Activated CD4-positive, alpha-beta T cell treated with anti-CD3 and anti-CD28 coated beads, Interleukin-10, Interleukin-2, amounts not matched to agents 100 ng/mL and 50 ng/mL, durations not matched to agents 16 hours and 8 hours (primary cell): ENCODE measurements at places on chromosomes 11 and 22.

DNA sequence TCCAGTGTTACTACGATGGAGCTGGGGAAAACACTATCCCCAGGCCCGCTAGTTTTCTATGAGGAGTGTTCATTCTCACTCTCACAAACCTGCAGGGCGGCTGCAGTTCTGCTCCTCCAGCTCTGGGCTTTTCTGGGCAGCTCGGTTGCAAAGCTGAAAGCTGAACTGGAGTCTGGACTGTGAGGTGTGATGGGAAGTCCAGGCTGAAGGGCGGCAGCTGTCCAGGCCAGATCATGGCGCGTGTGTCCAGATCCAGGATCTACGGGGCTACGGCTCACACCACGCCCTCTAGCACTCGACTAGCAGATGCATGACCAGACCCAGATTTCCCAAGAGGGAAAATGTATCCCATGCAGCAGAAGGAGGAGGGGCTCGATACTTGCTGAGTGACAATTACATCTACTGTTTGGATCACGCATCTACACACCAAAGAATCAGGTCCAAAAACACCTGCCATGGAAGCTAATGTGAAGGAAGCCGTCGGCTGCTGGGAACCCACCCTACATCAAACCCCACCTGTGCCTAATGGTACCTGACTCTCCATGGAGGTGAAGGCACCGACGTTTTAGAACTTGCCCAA, 555.0 kb downstream of the BRD1 start:
- no peak for DNase-seq

- DNase-seq: peak; percentile 86
Observed at GRCh38 chr11:13207665-13208594, 69.7 kb upstream of the BMAL1 start.

- peak; percentile 79 for DNase-seq
Observed at GRCh38 chr11:36409152-36409816, 100.8 kb downstream of the TRAF6 start.

DNA sequence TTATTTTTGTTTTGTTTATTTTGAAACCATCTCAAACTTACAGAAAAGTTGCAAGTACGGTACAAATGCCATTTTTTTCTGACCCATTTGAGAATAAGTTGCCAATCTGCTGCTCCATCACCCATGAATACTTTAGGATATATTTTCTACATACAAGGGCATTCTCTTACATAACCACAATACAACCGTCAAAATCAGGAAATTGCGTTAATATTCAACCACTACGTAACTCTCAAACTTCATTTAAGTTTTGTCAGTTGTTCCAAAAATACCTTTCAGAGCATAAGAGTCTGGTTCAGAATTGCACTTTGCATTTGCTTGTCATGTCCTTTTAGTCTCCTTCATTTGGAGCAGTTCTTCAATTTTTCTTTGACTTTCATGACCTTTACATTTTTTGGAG, 194.3 kb upstream of the BDNF start:
- no peak for DNase-seq

- DNase-seq: no peak
Observed at GRCh38 chr11:64925536-64926436, 1.3 kb downstream of the PPP2R5B start.

DNA sequence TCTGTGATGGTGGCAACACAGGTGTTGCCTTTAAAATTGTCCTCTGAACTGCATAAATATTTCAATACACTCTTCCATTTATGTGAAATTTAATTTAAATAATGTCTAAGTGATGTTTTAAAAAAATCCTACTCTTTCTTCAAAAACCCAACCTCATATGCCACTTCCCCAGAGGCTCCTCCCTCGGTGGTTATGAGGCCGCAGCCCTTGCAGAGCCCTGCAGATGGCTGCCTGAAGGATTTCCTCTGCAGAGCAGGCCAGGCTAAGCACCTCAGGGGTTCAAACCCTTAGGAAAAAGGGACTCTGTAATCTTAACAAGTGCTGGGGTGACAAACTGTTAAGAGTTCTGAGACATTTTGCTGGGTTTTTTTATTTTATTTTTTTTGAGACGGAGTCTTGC, 25.2 kb downstream of the MORC2 start:
- no peak for DNase-seq

DNA sequence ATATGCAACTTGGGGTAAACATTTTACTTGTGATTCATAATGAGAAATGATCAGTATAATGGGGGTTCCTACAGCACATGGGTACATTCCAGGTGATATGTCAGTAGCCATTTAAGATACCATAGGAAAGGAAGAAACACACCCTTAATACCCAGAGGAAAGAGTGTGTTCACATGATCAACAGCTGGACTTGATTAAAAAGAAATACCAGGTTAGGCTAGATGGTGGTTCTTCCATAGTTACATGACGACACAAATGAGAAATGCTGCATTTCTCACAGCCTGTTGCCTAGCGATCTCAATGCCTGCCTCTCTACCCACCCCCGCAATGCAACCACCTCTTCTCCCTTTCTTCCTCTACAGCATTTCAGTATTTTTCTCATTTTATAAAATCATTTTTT, 96.8 kb downstream of the TTC28 start:
- DNase-seq: no peak

DNA sequence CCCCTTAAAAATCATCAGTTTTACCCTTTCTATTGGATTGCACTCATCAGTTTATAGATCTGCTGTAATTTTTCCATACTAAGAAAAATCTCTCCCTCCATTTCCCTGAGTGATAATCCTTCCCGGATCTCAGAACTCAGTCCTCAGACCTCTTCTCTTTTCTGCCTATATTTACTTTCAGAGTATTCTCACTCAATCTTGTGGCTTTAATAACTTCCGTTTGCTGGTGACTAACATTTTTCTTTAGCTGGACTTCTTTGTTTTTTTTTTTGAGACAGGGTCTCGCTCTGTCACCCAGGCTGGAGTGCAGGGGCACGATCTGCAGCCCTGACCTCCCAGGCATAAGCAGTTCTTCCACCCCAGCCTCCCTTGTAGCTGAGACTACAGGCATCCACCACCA, 10.4 kb downstream of the ATXN10 start:
- DNase-seq: no peak

- DNase-seq: no peak
Observed at GRCh38 chr11:116970485-116971292, 127.5 kb downstream of the SIK3 start.

DNA sequence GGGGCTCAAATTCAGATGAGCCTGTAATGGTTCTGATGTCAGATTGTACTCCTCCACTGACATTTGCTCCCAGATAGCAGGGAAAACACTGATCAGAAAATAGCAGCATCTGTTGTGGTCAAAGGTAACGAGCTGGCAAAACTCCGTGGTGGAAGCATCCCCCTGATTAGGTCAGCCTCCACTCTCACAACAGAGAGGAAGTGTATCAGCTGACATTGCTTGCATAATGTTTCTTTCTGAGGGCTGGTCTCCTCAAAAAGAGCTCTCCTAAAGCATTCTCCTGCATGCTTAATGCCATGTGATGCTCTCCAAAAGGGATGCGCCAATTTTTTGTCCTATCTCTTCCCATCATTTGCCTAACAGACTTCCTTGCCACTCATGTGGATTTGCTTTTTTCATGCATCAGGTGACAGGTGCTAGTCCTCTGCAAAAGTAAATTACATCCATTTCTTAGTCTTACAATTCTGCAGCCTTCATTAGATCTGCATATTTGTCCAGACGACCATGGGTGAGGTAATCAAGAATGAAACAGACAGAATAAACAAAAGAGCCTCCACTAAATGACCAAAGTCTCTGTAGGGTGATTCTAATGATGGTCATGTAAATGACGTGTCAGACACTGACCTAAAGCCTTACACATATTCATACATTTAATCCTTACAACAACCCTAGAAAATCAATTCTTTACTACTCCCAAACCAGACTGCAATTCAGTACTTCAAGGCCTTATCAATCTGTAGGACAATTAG, 6.4 kb upstream of the TENM4 start:
- DNase-seq: no peak

DNA sequence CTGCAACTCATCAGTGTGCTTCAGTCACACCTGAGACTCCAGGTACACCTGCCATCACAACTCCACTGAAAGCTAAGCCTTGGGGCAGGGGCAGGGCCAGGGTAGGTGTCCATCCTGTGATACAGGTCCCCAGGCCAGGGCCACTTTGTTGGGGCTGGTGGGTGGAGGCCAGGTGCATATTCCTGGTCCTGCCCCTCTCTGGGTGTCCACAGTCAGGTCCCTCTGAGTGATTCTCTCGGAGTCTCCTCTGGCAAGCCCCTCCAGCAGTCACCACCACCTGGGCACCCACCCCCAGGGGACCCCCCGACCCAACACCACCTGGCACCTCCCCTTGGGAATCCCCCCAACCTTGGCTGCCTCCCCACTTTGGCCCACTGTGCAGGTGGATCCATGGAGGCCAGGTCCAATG, 9.5 kb upstream of the ACR start:
- DNase-seq: no peak

DNA sequence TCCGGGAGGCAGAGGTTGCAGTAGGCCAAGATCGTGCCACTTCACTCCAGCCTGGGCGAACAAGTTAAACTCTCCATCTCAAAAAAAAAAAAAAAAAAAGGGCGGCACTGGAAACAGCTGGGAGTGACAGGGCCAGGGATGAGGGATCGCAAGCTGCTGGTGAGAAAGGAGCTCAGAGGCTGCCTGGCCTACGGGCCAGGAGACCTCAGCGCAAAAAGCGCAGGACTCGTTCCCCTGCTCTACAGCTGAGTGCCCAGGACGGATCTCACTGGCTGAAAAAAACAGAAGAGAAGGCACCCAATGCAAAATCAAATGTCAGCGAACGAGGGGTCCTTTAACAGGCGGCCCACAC, 650 bp upstream of the NUP50 start:
- peak; percentile 30 for DNase-seq

- DNase-seq: no peak
Observed at GRCh38 chr11:102108734-102109440, 1.4 kb upstream of the YAP1 start.

DNA sequence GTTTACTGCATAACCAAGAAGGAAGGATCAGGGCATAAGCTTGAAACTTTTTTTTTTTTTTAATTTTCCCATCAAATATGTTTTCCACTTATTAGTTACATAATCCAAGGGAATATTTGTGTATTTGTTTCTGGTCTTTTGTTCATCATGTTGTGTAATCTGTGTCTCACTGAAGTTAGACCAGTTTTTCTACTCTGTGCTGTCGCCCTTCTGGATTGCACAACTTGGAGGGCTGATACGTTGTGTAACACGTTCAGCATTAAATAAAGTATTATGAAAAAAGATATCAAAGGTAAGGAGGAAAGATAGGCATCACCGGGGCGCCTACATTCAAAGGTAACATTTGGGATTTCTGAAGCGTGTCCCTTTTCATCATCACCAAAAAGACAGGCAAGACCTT, 3.3 kb upstream of the E2F8 start:
- no peak for DNase-seq

- peak; percentile 38 for DNase-seq
Observed at GRCh38 chr11:3022300-3022967, 30.3 kb upstream of the NAP1L4 start.

GRCh38 chr11:67300756-67301312, 2.5 kb upstream of the SSH3 start:
- DNase-seq: no peak

GRCh38 chr11:118438314-118438931, 2.1 kb downstream of the KMT2A start:
- peak; percentile 73 for DNase-seq

- DNase-seq: no peak
Observed at GRCh38 chr22:48258811-48259210, 1496.4 kb downstream of the TBC1D22A start.

GRCh38 chr11:94106716-94107115, 21.9 kb upstream of the PANX1 start:
- DNase-seq: no peak

GRCh38 chr11:93160808-93161207, 37.0 kb downstream of the SLC36A4 start:
- DNase-seq: no peak

- DNase-seq: no peak
Observed at GRCh38 chr11:2270322-2271076, at the start of gene ASCL2. Gene ASCL2, minus strand, starts transcription at chr11:2270588. Its CDS starts 256 bp downstream, at chr11:2270332.

GRCh38 chr11:84247926-84248325, 961.8 kb upstream of the CCDC90B start:
- DNase-seq: no peak

DNA sequence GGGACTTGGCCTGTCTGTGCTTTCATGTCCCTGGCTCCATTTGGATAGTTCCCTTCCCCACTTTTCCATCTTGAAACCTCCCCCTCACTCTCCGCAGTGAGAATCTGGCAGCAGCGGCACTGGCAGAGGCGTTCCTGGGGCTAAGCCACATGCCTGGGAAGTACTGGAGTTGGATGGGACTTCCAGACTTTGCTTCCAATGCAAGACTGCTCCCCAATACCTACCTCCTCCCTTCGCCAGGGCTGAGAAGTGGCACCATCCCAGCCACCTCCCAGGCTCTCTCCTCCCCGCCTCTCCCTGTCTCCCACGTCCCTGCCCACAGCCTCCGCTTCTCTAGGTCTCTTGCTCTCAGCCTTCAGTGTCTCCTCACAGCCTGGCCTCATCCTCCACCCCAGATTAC, 16.6 kb downstream of the TST start:
- no peak for DNase-seq

DNA sequence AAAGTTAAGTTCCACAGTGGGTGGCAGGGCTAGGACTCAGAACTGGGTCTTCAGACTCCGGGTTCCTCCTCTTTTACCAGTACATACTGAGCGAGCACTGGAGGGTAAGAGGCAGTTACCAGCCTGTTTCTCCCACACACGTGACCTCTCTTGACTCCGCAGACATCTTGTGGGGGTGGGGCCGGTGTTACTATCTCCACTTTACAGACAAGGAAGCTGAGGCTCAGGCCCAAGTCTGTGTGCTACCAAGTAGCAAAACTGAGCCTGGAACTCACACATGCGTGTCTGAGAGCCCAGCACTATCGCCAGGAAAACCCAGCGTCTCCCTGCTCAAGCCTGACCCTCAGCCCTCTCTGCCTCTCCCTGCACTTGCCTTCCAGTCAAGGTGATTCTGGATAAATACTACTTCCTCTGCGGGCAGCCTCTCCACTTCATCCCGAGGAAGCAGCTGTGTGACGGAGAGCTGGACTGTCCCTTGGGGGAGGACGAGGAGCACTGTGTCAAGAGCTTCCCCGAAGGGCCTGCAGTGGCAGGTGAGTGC, 16.0 kb upstream of the SMIM35 start:
- no peak for DNase-seq

DNA sequence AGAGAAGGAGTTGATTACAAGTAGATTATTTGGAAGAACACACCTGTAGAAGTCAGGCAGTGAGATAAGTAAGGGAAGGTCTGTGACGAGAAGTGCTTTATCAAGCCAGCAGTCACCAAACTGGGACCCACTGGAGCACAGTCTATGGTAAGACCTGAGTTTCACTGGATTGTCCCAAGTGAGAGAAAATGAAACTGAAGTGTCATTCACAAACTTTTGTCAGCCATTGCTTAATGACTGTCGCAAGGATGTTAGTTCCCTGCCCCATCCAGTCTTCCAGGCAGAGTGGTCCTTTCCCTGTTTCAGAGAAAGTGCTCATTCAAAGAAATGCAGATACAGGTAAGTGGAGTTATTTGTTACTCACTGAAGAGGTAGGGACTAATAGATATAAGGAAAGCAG, 728.0 kb upstream of the TENM4 start:
- DNase-seq: no peak

GRCh38 chr22:20647586-20648305, 126.2 kb upstream of the SERPIND1 start:
- no peak for DNase-seq

GRCh38 chr11:83063073-83063754, 8.5 kb downstream of the RAB30 start:
- DNase-seq: peak; percentile 53
